Iris pigment epithelial cell (primary cell): ENCODE measurements at places on chromosomes 1 and 21.

- DNase-seq: no peak
Measured at GRCh38 chr1:12566484-12567287, 51.3 kb downstream of the DHRS3 start.

DNA sequence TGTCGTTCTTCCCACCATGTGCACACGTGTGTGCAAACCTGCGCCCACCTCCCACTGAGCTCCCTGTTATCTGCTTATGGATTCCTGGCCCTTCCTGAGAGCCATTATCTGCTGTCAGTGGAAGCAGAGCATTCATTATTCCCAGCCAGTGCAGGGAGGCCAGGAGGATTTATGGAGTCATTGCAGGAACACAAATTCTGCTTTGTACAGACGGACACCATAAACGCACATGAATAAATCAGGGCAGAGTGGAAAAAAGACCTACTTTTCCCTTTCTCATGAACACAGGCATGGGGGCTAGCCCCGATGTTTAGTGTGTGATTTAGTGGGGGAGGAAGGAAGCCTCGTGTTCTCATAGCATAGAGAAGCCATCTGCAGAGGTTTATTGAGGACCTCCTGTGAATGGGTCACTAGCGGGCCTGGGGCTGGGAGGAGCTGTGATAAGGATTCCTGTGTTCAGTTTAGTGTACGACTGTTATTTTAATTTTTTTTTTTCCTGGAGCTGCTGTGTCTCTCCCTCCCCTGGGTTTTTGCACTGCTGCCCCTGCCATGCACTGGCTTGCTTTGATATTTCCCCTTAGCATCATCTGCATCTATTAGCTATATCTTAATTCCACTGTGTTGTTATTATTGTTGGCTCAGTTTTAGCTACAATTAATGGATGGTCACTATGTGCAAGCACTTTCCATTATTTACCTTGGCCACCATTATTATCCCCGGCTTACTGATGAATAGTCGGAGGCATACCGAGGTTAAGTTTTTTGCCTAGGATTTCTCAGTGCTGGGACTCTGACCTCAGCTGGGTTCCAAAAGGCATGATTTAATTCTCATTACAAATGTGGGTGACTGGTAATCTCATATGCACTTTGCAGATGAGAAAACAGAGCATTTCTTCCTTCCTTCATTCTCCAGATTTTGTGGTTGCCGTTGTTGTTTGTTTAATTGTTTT is 33.0 kb downstream of the HUNK start:
- no peak for DNase-seq

- no peak for DNase-seq
Measured at GRCh38 chr1:114632427-114632826, 37.4 kb downstream of the DENND2C start.

GRCh38 chr1:166470441-166470840 is 303.6 kb upstream of the FAM78B start:
- DNase-seq: no peak

DNA sequence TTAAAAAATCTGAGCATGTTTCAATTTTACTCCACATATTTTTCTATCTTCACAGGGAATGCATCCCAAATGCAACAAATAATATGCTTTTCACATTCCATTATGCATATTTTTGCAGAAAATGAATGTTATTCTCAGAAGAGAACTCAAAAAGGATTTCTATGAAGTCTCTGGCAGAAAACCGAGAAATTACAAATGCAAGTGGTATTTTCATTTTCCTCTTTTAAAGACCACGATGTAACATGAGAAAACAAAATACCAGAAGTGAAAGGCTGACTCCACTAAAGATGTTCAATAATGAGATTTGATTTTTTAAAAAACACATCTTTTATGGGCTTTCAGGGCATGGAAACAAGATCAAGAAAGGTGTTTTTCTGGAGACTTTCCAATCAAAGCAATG is 5.0 kb upstream of the PDC start:
- no peak for DNase-seq

- no peak for DNase-seq
Measured at GRCh38 chr1:210621712-210622111, 293.0 kb downstream of the HHAT start.

DNA sequence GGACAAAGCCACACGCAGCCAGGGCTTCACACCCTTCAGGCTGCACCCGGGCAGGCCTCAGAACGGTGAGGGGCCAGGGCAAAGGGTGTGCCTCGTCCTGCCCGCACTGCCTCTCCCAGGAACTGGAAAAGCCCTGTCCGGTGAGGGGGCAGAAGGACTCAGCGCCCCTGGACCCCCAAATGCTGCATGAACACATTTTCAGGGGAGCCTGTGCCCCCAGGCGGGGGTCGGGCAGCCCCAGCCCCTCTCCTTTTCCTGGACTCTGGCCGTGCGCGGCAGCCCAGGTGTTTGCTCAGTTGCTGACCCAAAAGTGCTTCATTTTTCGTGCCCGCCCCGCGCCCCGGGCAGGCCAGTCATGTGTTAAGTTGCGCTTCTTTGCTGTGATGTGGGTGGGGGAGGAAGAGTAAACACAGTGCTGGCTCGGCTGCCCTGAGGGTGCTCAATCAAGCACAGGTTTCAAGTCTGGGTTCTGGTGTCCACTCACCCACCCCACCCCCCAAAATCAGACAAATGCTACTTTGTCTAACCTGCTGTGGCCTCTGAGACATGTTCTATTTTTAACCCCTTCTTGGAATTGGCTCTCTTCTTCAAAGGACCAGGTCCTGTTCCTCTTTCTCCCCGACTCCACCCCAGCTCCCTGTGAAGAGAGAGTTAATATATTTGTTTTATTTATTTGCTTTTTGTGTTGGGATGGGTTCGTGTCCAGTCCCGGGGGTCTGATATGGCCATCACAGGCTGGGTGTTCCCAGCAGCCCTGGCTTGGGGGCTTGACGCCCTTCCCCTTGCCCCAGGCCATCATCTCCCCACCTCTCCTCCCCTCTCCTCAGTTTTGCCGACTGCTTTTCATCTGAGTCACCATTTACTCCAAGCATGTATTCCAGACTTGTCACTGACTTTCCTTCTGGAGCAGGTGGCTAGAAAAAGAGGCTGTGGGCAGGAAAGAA is 8.1 kb downstream of the PSRC1 start:
- no peak for DNase-seq

- no peak for DNase-seq
Measured at GRCh38 chr1:156953571-156953970, 33.1 kb downstream of the LRRC71 start.

GRCh38 chr21:35363458-35363857 is 314.4 kb upstream of the RUNX1 start:
- no peak for DNase-seq

GRCh38 chr1:17874710-17875109 is 119.6 kb downstream of the ACTL8 start:
- DNase-seq: peak; percentile 88

DNA sequence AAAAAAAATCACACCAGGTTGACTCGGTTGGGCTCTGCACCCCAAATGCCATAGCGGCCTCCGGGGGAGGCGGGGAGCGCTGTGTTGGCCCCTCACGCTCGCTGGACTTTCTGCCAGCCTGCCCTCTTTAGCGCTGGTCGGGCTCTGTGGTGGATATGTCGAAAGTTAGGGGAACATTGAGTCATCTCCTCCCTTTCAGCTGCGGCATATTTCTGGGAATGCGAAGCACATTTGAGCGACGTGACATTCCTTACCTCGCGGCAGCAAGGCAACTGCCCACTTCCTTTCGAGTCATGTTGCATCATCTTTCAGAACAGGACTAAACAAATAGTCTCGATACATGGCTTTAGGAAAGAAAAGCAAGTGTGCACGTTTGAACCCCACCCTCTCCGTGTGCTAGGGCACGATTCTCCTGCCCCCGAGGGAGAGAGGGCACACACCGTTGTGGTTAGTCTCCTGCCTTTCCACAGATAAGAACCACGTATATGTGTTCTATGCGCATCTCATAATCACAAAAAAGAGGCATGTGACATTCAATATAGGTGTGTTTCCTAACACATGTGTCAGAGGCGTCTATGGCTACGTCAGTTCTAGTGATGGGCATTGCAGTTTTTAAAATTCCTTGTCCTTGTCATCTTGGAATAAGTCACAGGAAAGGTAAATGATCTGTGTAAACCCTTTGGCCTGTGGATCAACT is 105.9 kb upstream of the SLC45A1 start:
- peak; percentile 99 for DNase-seq

- no peak for DNase-seq
Measured at GRCh38 chr1:245693116-245693793, 538.5 kb downstream of the KIF26B start.

DNA sequence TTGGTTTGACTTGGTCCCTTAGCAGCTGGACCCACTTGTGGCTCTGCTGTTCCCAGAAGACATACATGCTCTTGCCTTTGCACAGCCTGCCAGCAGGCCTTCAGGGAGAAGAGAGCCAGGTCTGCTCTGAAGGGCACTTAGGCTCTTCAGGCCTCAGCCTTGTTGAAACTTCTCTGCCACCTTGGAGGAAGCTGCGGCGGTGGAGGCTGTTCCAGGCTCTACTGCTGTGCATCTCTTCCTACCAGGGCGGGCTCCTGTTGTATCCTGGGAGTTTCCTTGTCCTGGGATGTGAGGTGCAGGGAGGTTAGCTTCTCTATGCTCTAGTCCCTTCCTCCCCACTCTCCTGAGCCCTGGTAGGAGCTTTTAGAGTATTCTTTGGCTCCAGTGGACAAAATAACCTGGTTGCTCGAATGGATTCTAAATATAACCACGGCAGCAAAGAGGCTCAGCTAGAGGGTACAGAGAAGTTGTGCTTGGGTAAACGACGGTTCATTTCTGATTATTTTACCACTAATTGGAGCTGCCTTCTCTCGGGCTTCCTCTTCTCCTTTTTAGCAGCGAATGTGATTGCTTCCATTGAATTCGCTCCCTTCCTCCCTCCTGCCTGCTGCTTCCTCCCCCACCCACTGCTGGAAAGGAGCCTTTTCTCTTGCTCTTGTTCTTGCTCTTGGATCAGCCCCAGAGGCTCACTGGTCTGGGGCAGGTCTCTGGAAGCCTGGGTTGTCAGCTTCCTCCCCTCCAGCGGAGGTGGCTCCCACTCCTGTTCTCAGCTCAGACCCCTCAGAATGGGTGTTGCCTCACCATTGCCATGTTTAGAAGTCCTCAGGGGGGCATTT is 126.6 kb upstream of the CACNA1E start:
- no peak for DNase-seq

DNA sequence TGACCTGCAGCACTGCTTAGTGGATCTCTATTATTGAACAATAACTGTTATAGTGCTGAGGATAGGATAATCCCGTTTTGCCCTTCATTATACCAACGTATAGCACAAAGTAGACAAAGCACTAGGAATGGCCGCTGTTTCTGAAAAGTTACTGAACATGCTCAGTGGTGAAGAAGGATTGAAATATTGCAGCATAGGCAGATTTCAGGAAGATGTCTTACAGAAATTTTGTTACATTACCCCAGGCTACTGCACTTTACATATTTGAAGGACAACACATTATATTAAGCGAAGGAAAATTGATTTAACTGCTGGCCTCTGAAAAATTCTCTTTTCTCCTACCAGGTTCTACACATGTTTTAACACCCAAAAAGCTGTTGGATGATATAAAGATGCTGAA is 48.5 kb downstream of the AKNAD1 start:
- no peak for DNase-seq
